Central memory CD8-positive, alpha-beta T cell (primary cell): ENCODE measurements at places on chromosomes 6 and 20.

DNA sequence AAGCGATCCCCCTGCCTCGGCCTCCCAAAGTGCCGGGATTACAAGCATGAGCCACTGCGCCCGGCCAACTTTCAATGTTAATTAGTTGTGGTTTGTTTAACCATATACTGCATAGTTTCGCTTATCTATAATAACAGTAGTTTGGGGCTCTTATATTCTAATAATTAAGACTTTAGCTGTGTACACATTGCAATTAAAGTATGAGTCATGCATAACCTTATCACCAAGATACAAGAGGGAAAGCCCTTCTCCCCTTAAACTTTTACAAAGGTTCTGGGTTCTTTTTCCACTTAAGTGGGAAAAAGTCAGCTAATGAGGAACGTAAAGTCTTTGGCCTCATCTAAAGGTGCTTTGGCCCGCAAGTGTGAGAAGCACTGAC, 3.2 kb upstream of the MCCD1 start:
- H3K4me3 ChIP-seq, result no peak overlapping the region
- no peak overlapping the region for H3K27ac ChIP-seq
- no peak for DNase-seq
- peaks cover 9% of the 10 kb centered on the region for H3K4me1 ChIP-seq

- no peaks in the 10 kb centered on the region for H3K36me3 ChIP-seq
- H3K4me3 ChIP-seq, result no peak overlapping the region
- H3K27me3 ChIP-seq, result peaks cover 26% of the 10 kb centered on the region
These were observed 88.1 kb upstream of the BACH2 start for GRCh38 chr6:90384720-90385119.

DNA sequence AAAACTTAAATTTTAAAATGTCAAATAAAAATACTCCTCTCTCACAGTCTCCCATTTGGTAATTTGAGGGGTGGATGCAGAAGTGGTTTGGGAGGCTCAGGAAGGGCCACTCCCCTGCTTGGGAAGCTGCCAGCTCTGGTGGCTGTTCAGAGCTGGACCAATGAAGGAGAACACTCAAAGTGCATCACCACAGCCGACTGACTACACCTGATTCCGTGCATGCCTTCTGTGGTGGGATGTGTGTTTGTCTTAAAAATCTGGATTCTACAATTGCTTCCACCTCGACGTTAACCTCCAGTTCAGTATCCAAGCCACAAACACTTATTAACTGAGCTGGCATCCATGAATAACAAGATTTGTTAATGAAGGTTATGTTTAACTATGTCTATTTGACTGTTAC, 137.3 kb downstream of the FOXC1 start:
- H3K36me3 ChIP-seq, result peaks cover 2% of the 10 kb centered on the region
- no peak overlapping the region for H3K27ac ChIP-seq
- no peaks in the 10 kb centered on the region for H3K27me3 ChIP-seq
- H3K4me3 ChIP-seq, result no peak overlapping the region
- no peak for DNase-seq

DNA sequence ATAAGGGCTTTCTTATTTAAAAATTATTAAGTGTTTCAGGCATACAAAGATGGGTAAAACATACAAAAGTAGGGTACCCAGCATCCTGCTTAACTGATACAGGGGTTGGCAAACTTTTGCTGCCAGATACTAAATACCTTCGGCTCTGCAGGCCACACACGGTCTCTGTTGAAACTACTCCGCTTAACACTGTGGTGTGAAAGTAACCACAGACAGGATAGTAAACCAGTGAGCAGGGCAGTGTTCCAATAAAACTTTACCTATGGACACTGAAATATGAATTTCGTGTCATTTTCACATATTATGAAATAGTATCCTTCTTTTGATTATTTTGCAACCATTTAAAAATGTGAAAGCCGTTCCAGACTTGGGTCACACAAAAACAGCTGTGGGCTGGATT, 92.4 kb downstream of the EYA2 start:
- no peaks in the 10 kb centered on the region for H3K4me1 ChIP-seq
- H3K27me3 ChIP-seq, result peaks cover 65% of the 10 kb centered on the region
- no peak for DNase-seq
- no peak overlapping the region for H3K27ac ChIP-seq
- H3K36me3 ChIP-seq, result no peaks in the 10 kb centered on the region

GRCh38 chr6:4378319-4378996, 243.1 kb upstream of the ECI2 start:
- H3K27ac ChIP-seq, result no peak overlapping the region
- no peaks in the 10 kb centered on the region for H3K4me1 ChIP-seq
- no peak overlapping the region for H3K4me3 ChIP-seq
- no peak for DNase-seq

DNA sequence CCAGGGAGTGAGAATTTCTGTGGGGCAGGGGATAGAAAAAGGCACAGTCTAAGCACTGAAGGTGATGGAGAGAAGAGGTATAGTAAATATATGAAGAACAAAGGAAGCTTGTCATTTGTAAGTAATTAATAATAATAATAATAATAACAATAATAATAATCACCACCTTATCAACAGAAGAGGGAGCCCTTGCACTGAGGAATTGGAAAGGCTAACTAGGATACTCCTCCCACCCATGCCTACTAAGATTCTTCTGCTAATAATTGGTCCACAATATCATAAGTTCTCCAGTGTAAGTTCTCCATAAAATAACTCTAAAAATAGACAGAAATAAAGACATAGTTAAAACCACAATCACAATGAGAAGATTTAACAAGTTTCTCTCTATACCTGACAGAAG, 912 bp upstream of the OR12D3 start:
- no peak overlapping the region for H3K27ac ChIP-seq
- H3K4me1 ChIP-seq, result no peaks in the 10 kb centered on the region
- peaks cover 54% of the 10 kb centered on the region for H3K27me3 ChIP-seq
- no peak for DNase-seq

DNA sequence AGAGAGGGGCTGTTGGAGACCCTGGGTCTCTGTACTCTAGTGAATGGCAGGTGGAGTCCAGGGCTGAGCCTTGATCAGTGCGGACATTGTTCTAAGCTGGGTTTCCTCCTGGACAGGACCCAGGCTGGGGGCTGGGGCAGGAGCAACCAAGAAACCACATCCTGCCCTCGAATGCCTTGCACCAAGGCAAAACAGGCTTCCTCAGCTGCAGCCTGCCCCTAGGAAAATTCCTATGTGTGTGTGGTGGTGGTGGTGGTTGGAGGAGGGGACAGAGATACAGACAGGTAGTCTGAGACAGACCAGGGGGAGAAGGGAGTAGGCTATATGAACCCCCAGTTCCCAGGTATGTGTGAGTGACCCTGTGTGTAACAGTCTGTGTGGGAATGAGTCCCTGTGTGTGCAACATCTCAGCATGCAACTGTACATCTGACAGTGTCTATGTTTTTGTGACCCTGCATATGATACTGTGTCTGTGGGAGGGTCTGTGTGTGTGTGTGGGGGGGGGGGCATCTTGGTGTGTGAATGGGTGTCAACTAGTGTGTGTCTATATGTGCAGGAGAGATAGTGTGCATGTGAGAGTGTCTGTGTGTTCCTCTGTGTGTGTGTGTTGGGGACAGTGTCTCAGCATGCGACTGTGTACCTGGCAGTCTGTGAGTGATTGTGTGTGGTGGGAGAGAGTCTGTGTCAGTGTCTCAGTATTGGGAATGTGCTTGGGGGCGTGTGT, 3.0 kb downstream of the GLP1R start:
- H3K4me1 ChIP-seq, result peaks cover 7% of the 10 kb centered on the region
- H3K4me3 ChIP-seq, result no peak overlapping the region
- H3K36me3 ChIP-seq, result no peaks in the 10 kb centered on the region
- H3K27ac ChIP-seq, result no peak overlapping the region
- H3K27me3 ChIP-seq, result peaks cover 58% of the 10 kb centered on the region

- H3K4me1 ChIP-seq, result peaks cover 55% of the 10 kb centered on the region
- H3K4me3 ChIP-seq, result peak overlapping the region; percentile 92
These were observed 6.5 kb downstream of the PPP1R18 start for GRCh38 chr6:30679765-30680535.

- DNase-seq, result no peak
- H3K36me3 ChIP-seq, result peaks cover 18% of the 10 kb centered on the region
- peak overlapping the region; percentile 93 for H3K27ac ChIP-seq
- peaks cover 76% of the 10 kb centered on the region for H3K4me1 ChIP-seq
These were observed 196.5 kb downstream of the GMPR start for GRCh38 chr6:16434885-16435284.
